ENCODE measurements at places on chromosomes 2 and 18.

DNA sequence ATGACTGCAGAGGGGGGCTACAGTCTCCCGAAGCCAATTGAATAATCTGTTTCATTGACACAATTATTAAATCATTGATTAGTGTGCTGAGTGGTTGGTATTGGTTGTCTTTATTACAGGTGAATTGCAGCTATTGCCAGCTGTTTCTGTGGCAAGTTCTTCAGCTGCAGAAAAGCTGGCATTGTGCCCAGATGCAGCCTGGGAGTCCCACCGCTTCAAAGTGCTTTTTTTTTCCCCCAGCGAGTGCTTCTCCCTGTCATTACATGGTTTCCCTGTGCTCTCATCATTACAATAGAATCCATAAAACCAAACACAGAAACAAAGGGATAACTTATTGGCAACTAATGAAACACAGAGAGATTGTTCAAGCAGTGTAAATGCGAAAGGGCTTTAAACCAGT is 164.7 kb downstream of the GRB14 start:
- DNase-seq: no peak

- DNase-seq: no peak
These were observed 97.4 kb upstream of the LRATD1 start for GRCh38 chr2:14535156-14535555.

DNA sequence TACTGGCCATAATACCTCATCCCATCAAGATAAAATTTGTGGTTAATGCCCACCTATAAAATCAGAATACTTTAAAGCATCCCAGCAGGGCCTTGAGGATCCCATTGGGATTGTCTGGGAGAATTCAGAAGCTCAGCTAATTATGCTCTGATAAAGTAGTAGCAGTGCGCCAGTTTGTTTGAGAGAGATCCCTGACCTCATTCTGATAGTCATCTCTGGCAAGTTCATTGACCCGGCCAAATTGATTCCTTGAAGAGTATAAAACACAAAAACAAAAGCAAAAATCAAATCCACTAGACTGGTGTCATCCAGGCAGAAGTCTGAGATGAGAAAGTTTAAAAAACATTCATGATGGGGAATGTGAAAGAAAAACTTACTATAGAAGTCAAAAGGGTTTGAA is 14.1 kb downstream of the ABCG5 start:
- no peak for DNase-seq

GRCh38 chr18:10127729-10128128 is 213.9 kb downstream of the VAPA start:
- DNase-seq: no peak

DNA sequence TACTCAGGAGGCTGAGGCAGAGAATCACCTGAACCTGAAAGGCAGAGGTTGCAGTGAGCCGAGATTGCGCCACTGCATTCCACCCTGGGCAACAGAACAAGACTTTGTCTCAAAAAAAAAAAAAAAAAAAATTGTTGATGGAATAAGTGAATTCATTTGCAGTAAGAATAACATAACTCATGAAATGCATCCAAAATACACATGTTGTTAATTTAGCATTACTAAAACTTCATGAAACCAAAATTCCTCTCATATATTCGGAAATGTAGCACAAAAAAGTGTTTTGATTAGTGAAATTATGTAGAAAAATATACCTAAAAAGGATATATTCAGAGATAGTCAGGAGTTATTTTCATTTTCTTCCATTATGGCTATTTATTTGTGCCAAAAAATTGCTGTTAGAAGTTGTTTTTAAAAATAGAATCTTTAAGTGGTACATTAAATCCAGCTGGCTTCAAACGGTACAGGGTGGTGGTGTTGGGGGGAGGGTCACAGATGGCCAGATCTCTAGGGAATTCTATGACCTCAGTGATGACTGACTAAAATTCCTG is 78.2 kb upstream of the UGP2 start:
- no peak for DNase-seq

All from stimulated activated CD4-positive, alpha-beta T cell treated with anti-CD3 and anti-CD28 coated beads, Interleukin-12 subunit alpha, Interleukin-12 subunit beta, amount 100 ng/mL, for 4 hours (primary cell).